ENCODE measurements at places on chromosomes 1 and 21. TPM values are rescaled to one million over a fixed set of nuclear protein-coding genes. Genes with fewer than 3 reads are reported as not detected.

GRCh38 chr1:28441674-28442073 lies 64.2 kb upstream of the RCC1 start:
- H3K36me3 ChIP-seq, result no peaks in the 10 kb centered on the region
- no peak overlapping the region for H3K27ac ChIP-seq
- H3K4me1 ChIP-seq, result peaks cover 9% of the 10 kb centered on the region
- H3K27me3 ChIP-seq, result no peaks in the 10 kb centered on the region
- DNase-seq, result no peak

DNA sequence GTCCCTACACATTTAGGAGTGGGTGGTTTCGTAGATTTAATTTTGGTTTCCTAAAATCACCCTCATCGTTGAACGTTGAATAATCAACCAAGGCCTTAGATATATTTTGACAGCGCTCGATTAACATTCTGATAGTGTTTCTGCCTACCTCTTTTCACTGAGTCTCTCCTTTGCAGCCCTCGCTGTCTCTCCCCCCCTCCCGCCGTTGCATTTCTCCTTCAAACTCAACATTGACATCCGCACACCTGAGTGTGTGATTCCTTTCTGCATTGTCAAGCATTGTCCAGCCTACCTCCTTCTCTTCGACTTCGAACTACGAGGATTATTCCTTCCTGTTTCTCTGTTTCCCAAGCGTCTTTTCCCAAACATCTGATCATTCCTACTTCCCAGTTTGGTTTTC lies 1.8 kb upstream of the ADAMTS1 start:
- peak overlapping the region; percentile 94 for H3K4me3 ChIP-seq
- H3K4me1 ChIP-seq, result peaks cover 15% of the 10 kb centered on the region
- no peaks in the 10 kb centered on the region for H3K27me3 ChIP-seq

GRCh38 chr1:57206038-57206437 lies 217.8 kb downstream of the DAB1 start:
- no peak for DNase-seq

ECM1 gene
- total RNA-seq, result 2.2 TPM

DNA sequence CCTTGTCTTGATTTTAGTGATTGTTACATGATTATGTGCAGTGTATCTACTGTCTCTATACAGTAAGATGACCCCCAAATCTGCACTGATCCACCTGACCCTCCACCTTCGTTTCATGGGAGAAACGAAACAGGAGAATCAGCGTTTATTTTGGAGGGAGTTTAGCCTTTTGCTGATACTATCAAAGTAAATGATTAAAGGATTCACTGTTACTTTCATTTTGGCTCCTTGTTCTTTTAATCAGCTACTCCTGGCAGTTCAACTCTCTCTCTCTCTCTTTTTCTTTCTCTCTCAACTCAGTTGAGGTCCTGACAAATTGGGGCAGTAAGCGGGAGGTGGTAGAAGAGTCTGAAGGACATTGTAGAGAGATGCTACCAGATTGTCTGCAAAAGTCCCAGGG lies 9.9 kb upstream of the OR6K3 start:
- no peak overlapping the region for H3K27ac ChIP-seq
- DNase-seq, result no peak
- H3K27me3 ChIP-seq, result no peaks in the 10 kb centered on the region
- no peaks in the 10 kb centered on the region for H3K36me3 ChIP-seq
- H3K4me3 ChIP-seq, result no peak overlapping the region

DNA sequence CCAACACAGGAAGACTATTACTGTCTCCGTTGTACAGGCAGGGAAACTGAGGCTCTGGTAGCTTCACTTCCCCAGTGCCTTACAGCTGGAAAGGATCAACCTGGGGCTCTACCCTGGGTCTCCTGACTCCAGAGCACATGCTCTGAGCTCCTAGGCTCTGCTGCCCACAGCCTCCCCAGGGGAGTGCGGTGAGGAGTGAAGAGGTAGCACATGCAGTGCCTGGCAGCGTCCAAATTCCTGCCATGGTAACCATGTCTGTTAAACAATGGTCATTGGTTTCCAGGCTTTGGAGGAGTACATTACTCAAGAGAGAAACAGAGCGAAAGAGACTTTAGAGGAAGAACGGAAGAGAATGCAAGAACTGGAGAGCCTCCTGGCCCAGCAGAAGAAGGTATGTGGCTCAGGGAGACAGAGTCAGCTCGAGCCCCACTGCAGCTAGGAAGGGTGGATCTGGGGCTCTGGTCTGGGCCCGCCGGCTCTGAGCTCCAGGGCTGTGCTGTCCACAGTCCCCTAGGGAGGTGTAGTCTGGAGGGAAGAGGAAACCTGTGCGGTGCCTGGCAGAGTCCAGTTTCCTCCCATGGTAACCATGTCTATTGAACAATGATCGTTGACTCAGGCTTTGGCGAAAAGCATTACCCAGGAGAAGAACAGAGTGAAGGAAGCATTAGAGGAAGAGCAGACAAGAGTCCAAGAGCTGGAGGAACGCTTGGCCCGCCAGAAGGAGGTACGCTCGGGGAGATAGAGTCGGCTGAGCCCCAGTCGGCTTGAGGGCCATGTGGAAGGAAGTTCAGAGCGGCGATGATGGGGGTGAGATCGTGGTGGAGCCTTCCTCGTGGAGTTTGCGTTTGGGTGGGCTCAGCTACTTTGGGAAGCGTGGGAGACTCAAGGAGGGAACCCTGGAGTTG lies 64.6 kb upstream of the EFHD2 start:
- H3K4me1 ChIP-seq, result peaks cover 10% of the 10 kb centered on the region
- DNase-seq, result no peak
- H3K4me3 ChIP-seq, result no peak overlapping the region

- peaks cover 21% of the 10 kb centered on the region for H3K4me1 ChIP-seq
- no peak overlapping the region for H3K4me3 ChIP-seq
- no peaks in the 10 kb centered on the region for H3K27me3 ChIP-seq
- peak; percentile 77 for DNase-seq
- no peak overlapping the region for H3K27ac ChIP-seq
- H3K36me3 ChIP-seq, result peaks cover 3% of the 10 kb centered on the region
Observed at GRCh38 chr1:61334718-61335589, 252.6 kb downstream of the NFIA start.

DNA sequence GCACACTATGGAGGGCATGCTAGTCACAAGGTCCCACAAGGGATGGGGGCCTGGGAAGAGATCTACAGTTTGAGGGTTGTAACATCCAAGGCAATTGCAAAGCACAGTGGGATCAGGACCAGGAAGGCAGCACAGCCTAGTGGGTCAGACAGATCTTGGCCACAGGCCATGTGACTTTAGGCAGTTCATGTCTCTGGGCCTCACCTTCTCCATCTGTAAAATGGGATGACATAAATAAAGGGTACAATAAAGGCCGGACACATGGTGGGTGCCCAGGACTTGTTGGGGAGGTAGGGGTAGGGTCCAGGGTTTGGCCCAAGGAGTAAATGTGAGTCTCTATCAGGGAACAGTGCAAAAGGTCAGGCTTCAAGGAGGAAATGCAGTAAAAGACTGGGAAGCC lies 18.1 kb upstream of the IGSF21 start:
- no peak for DNase-seq
- H3K4me1 ChIP-seq, result no peaks in the 10 kb centered on the region
- no peak overlapping the region for H3K27ac ChIP-seq
- peaks cover 10% of the 10 kb centered on the region for H3K27me3 ChIP-seq
- no peaks in the 10 kb centered on the region for H3K36me3 ChIP-seq

VSIG8 gene
- total RNA-seq, result not detected

- H3K4me1 ChIP-seq, result no peaks in the 10 kb centered on the region
- peaks cover 14% of the 10 kb centered on the region for H3K36me3 ChIP-seq
- DNase-seq, result no peak
- no peaks in the 10 kb centered on the region for H3K27me3 ChIP-seq
- H3K4me3 ChIP-seq, result no peak overlapping the region
Observed at GRCh38 chr1:111164151-111164550, 24.1 kb downstream of the CEPT1 start.

- peaks cover 7% of the 10 kb centered on the region for H3K4me1 ChIP-seq
- no peaks in the 10 kb centered on the region for H3K27me3 ChIP-seq
- H3K4me3 ChIP-seq, result no peak overlapping the region
- no peak overlapping the region for H3K27ac ChIP-seq
Observed at GRCh38 chr1:229114850-229115365, 156.0 kb upstream of the RAB4A start.

CACYBP gene
- total RNA-seq, result 75.8 TPM

HAX1 gene
- 88.2 TPM for total RNA-seq

NPHS2 gene
- total RNA-seq, result not detected

GRCh38 chr1:63289135-63289534 lies 33.2 kb upstream of the FOXD3 start:
- H3K4me1 ChIP-seq, result no peaks in the 10 kb centered on the region
- no peak for DNase-seq
- no peaks in the 10 kb centered on the region for H3K36me3 ChIP-seq

- H3K4me3 ChIP-seq, result no peak overlapping the region
- H3K36me3 ChIP-seq, result no peaks in the 10 kb centered on the region
- no peak overlapping the region for H3K27ac ChIP-seq
- H3K27me3 ChIP-seq, result peaks cover 3% of the 10 kb centered on the region
- H3K4me1 ChIP-seq, result peaks cover 16% of the 10 kb centered on the region
- no peak for DNase-seq
Observed at GRCh38 chr1:114215436-114215835, 61.8 kb upstream of the SYT6 start.

DNA sequence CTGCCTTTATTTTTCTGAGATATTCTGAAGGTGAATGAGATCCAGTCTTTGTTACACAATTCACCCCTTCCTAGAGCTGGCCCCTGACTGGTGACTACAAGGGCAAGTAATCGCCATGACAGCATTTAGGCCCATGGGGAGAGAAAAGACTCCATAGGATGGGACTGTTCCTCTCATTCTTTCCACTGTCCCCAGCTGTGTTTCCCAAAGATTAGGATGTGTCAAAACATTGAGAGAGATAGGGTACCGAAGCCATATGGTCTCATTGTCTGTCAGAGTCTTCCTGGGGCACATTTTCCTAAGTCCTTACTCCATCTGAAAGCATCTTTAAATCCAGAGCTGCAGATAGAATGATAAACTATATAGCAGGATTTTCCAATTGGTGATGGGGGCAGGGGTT lies 423.5 kb downstream of the OMA1 start:
- H3K27ac ChIP-seq, result no peak overlapping the region
- no peaks in the 10 kb centered on the region for H3K36me3 ChIP-seq
- no peak overlapping the region for H3K4me3 ChIP-seq
- no peak for DNase-seq

UBE4B gene
- 27.3 TPM for total RNA-seq

DNA sequence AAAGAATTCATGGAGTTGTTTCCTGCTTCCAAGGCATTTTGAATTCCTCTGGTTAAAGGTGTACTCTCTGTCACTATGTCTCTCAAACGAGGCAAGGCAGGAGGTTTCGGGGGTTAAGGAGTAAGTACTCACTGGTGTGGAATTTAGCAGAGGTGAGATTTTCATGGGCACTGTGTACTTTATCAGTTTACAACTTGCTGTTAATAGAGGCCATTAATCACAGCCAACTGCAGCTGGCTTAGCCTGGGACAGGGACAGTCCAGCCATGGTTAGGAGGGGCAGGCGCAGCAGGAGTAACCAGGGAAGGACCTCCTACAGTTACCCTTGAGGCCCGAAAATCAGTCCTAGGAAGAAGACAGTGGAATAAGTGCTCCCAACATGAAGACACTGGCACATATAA lies 18.1 kb upstream of the TMEM9 start:
- no peaks in the 10 kb centered on the region for H3K36me3 ChIP-seq
- DNase-seq, result peak; percentile 67
- H3K27ac ChIP-seq, result peak overlapping the region; percentile 88
- H3K27me3 ChIP-seq, result no peaks in the 10 kb centered on the region
- no peak overlapping the region for H3K4me3 ChIP-seq

DNA sequence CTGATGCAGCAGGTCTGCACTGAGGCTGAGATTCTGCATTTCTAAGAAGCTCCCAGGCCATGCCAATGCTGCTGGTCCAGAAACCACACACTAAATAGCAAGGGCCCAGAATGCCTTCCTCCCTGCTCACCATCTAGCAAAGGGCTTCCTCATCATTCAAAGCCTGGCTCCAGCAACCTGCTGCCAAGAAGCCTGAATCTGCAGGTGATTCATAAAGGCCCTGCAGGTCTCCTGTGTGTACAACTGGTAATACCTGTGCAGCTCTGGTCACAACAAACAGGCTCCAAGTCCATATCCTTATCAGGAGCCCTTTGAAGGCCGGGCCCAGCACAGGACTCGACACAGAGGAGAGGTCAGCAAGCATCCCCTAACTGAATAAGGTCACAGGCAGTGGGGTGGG lies 26.7 kb downstream of the GLIS1 start:
- H3K36me3 ChIP-seq, result no peaks in the 10 kb centered on the region
- no peak overlapping the region for H3K27ac ChIP-seq
- peaks cover 13% of the 10 kb centered on the region for H3K27me3 ChIP-seq
- no peaks in the 10 kb centered on the region for H3K4me1 ChIP-seq
- DNase-seq, result no peak

DNA sequence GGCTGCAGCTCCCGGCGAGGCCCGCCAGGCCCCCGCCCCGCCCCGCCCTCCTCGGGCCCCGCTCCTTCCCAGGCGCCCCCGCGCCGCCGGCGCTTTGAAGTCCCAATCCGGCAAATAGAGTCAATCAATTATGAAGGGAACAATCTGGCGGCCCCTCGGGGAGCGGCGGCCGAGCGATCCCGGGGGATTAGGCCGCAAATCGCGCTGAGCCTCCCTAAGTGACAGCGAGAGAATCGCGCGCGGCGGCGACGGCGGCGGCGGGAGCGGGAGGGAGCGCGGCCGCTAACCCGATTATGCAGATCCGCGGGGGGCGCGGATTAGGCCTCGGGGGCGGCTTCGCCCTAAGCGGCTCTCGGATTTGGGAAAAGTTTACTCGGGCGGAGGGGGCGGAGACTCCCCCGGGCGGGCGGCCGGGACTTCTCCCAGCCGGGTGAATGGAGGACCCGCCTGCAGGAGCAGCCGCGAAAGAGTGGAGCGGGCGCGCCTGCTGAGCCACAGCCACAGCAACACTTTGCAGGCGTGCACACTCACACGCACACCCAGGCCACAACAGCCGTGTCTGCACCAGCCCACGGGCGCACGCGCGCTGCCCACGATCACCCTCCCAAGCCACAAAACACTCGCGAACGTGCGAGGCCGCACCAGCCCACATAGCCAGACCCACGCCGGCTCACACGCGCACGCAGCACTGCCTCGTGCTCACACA lies 23.0 kb upstream of the DMBX1 start:
- H3K27ac ChIP-seq, result no peak overlapping the region
- DNase-seq, result peak; percentile 37
- H3K4me1 ChIP-seq, result peaks cover 6% of the 10 kb centered on the region
- H3K27me3 ChIP-seq, result peaks cover 71% of the 10 kb centered on the region
- no peaks in the 10 kb centered on the region for H3K36me3 ChIP-seq
- peak overlapping the region; percentile 55 for H3K4me3 ChIP-seq

- H3K4me3 ChIP-seq, result no peak overlapping the region
- no peak overlapping the region for H3K27ac ChIP-seq
- DNase-seq, result no peak
Observed at GRCh38 chr1:20344738-20345137, 54.1 kb downstream of the VWA5B1 start.

CD101 gene
- total RNA-seq, result 3.5 TPM

- H3K36me3 ChIP-seq, result peaks cover 14% of the 10 kb centered on the region
- no peak for DNase-seq
- H3K4me3 ChIP-seq, result peak overlapping the region; percentile 90
- H3K4me1 ChIP-seq, result peaks cover 3% of the 10 kb centered on the region
Observed at GRCh38 chr1:201954263-201955008, 867 bp upstream of the TIMM17A start.

GRCh38 chr1:223730479-223731132 lies 18.3 kb downstream of the CAPN2 start:
- peak overlapping the region; percentile 60 for H3K27ac ChIP-seq
- H3K36me3 ChIP-seq, result peaks cover 28% of the 10 kb centered on the region
- DNase-seq, result no peak
- no peaks in the 10 kb centered on the region for H3K27me3 ChIP-seq
- no peak overlapping the region for H3K4me3 ChIP-seq
- H3K4me1 ChIP-seq, result peaks cover 64% of the 10 kb centered on the region

GRCh38 chr1:18668046-18668445 lies 37.4 kb downstream of the PAX7 start:
- DNase-seq, result no peak
- no peak overlapping the region for H3K27ac ChIP-seq
- no peak overlapping the region for H3K4me3 ChIP-seq
- peaks cover 12% of the 10 kb centered on the region for H3K36me3 ChIP-seq
- H3K4me1 ChIP-seq, result peaks cover 22% of the 10 kb centered on the region
- peaks cover 4% of the 10 kb centered on the region for H3K27me3 ChIP-seq
